ENCODE measurements at places on chromosomes 5 and 9.

GRCh38 chr9:33142535-33142934, 24.6 kb downstream of the B4GALT1 start:
- DNase-seq: no peak

GRCh38 chr9:25703701-25704357, 25.6 kb upstream of the TUSC1 start:
- no peak for DNase-seq

DNA sequence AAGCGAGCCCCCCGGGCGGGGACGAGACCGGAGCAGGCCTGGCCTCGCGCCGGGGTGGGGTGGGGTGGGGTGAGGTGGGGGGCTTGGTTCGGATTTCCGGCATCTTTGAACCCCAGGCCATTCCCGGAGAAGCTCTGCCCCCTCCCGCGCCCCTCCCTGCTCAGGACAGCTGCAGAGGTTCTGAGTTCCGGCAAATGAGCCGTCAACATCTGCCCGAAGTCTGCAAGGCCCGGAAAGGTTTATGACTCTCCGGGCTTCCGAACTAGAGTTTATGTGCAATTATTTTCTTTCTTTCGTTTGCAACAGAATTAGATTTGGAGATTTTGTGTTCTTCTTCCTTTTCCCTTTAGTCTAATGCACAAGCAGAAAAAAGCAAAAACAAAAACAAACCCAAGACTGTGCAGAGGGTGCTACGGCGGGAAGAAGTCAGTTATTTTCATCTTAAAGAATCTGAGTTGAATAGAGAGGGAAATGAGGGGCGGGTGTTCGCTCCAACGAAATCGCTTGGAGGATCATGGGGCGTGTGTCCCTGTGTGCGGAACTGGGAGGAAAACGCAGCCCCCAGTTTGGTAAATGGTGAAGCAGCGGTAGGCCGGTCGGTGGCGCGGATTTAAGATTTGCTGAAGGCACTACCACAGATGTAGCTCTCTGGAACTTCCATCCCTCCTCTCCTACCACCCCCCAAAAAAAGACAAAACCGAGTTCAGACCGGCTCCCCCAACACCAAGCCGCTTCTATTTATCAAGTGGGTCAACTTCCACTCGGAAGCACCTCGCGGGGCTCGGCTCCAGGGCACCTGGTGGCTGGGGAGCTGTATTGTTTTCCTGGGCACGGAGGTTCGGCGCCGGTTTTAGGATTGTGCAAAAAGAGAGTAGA, 4.8 kb downstream of the LHX2 start:
- DNase-seq: no peak

GRCh38 chr9:125749951-125750626, 2.9 kb downstream of the PBX3 start:
- no peak for DNase-seq

DNA sequence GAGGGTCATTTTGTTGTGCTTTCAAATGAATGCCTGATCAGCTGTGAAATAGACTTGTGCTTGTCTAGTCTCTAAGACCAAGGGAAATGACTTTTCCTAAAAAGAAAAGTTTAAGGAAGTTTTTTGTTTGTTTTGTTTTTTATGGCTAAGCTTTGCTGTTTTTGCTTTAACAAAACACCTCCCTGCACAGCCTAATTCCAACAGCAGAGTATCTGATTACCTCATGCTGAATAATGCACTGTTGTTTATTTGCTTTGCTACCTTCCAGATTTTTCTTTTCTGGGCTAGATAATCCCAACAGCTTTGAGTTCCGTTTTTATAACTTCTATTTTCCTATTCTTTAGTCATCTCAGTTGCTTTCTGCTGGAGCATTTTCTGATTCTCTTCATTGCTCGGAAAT, 95.8 kb downstream of the AOPEP start:
- no peak for DNase-seq

DNA sequence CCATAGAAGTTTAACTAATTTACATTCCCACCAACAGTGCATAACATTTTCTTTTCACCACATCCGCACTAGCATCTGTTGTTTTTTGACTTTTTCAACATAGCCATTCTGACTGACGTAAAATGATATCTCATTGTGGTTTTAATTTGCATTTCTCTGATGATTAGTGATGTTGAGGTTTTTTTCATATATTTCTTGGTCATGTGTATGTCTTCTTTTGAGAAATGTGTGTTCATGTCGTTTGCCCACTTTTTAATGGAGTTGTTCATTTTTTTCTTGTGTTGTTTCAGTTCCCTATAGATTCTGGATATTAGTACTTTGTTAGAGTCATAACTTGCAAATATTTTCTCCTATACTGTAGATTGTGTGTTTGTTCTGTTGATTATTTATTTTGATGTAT, 163.4 kb downstream of the FER start:
- no peak for DNase-seq

- DNase-seq: no peak
Measured at GRCh38 chr9:97997330-97998276, 14.5 kb downstream of the ANP32B start.

- DNase-seq: no peak
Measured at GRCh38 chr9:126490214-126490631, 123.5 kb upstream of the LMX1B start.

- no peak for DNase-seq
Measured at GRCh38 chr9:75892216-75892911, 1.9 kb downstream of the PCSK5 start.

DNA sequence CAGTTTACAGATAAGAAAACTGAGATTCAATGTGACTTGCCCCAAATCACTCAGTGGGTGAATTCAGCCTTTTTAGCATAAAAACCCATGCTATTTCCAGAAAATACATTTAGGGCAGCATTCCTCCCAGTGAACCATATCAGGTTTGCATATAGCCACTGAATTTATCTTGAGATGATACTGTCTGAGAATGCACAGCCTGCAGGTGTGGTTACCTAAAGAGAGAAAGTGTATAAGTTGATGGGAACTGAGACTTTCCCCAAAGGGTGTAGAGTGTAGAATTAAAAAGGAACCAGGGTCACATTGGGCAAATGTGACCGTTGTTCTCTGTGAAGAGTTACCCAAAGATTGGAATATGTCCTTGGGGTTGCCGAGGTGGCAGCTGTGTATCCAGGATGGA, 100.0 kb upstream of the PIK3R1 start:
- no peak for DNase-seq

DNA sequence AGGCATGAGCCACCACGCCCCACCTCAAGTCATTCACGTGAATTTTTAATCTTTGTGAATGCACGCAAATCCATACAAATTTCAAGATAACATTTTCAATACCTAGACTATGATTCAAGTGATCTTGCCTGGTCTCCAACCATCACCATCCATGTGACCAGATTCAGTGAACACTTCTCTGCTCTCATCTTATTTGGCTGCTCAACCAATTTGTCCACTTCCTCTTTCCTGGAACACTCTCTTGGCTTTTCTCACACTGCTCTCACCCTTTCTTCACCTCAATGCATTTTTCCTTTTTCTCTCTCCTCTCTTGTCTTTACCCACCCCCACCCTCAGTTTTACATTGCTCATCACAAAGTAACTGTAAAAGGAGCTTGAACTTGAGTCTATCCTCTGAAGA, 354.7 kb upstream of the KIF2A start:
- no peak for DNase-seq

DNA sequence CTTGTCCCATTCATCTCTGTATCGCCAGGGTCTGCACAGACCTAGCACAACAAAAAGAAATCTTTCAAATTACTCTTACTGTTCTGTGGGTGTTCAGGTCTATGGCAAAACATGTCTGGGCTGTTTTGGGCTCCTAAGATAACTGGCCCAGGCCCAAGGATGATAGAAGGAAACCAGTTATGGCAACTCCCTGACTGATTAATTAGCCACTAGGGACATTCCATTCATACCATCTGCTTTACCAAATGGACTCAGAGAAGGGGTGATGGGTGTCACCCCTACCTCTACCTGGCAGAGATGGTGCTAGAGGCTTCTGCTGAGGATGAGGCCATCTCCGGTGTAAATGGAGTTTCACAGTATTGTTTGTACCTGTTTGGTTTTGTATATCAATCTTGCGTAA, 1.9 kb downstream of the SLC31A2 start:
- no peak for DNase-seq

GRCh38 chr5:103371046-103371607, 112.6 kb downstream of the MACIR start:
- DNase-seq: no peak

DNA sequence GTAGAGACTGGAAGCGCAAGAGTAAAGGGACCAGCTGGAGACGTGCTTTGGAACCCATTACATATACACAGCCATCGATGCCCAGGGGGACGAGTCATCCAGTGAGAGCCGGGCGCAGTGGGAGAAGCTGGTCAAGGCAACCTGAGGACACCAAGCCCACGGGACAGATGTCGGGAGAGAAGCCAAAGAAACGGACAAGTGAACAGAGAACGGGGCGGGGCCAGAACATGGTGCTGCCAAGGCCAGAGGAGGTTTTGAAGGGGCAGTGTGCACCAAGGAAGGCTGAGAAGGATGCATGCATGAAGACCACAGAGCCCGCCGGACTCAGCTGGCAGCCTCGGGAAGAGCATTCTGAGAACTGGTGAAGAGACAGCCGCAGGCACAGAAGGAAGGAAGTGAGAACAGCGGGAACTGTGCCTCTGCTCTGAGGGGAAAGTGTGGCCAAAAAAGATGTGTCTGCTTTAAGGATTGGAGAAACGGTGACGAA, 20.3 kb downstream of the CAMSAP1 start:
- DNase-seq: no peak

All from AG04449 (cell line).